ENCODE measurements at places on chromosomes 1 and 21.

DNA sequence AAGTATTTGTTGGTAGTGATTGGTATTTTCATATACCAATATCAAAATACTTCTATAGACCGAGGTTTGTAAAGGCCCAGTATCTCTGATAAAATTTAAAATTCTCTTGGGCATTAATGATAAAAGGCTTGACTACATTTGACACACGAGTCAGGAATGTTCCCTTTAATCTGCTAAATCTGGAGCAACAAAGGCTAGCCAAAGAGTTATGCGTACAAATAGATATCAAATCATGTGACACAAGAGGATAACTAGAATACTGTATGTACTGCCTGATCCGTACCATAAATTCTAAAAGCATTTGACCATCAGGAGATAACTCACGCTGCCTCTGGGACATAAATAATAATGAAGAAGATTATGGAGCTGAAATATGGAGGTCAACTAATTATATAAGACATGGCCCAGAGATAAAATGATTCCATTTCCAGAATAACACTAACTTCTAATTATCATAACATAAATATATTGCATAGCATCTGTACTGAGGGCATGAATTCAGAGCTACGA, 64.2 kb upstream of the SH3GLB1 start:
- no peak for DNase-seq

GRCh38 chr1:112251766-112252506, 144.1 kb upstream of the CTTNBP2NL start:
- no peak for DNase-seq

DNA sequence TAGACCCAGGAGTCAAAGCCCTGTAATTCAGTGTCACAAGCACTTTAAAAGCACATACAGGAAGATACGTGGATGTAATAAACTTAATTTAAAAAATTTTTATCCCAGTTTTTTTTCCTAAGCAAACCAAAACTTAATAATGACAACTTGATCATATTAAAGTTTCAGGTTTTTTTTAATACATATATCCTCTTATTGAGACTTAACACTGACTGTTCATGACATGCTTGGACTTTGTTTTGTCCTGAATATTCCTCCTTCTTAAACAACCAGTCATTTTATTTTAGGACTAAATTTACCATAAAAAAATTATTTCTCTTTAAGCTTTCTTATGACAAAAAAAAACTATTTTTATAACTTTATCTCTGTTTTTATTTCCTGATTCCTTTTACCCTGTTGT, 64.1 kb downstream of the WDR4 start:
- DNase-seq, result no peak

DNA sequence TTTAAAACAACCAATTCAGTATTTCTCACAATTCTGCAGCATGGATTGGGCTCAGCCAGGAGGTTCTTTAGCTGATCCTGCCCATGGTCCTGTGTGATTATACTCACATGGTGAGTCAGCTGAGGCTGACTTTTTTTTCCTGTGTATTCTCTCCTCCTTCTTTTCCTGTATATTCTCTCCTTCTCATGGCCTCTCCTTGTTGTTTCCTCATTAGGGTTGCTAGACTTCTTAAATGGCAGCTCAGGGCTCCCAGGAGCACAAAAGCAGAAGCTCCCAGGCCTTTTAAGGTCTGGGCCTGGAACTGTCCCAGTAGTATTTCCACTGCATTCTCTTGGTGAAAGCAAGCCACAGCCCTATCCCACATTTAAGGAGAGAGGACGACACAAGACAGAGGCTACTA, 26.8 kb downstream of the VANGL1 start:
- no peak for DNase-seq

GRCh38 chr21:43933199-43933598, 68.2 kb downstream of the AGPAT3 start:
- DNase-seq, result no peak

GRCh38 chr1:16957731-16958130, 22.7 kb downstream of the MFAP2 start:
- no peak for DNase-seq

- DNase-seq, result no peak
Observed at GRCh38 chr1:1185101-1185765, 11.6 kb downstream of the TTLL10 start.

- no peak for DNase-seq
Observed at GRCh38 chr1:66506991-66507390, 27.0 kb upstream of the SGIP1 start.

GRCh38 chr1:227445092-227445674, 118.2 kb upstream of the ZNF678 start:
- no peak for DNase-seq

- no peak for DNase-seq
Observed at GRCh38 chr1:119898530-119898929, 2.2 kb upstream of the ADAM30 start.

- DNase-seq, result no peak
Observed at GRCh38 chr1:29556657-29557056, 320.3 kb downstream of the PTPRU start.

GRCh38 chr1:182634306-182635072, 30.3 kb upstream of the RGS16 start:
- no peak for DNase-seq

DNA sequence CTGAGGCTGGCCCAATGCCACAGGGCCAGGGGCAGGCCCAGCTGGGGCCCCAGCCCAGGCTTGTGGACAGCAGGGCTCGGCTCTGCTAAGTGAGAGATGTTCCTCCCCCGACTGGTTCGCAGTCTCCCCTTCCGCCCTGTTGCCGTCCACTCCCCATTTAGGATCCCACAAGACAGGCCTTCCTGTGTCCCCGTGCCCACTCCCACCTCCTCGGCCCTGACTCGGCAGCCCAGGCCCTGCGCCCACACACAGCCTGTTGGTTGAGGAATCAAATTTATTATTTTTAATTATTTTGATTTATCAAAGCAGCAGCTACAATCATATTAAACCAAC, 78.4 kb downstream of the CASZ1 start:
- no peak for DNase-seq

DNA sequence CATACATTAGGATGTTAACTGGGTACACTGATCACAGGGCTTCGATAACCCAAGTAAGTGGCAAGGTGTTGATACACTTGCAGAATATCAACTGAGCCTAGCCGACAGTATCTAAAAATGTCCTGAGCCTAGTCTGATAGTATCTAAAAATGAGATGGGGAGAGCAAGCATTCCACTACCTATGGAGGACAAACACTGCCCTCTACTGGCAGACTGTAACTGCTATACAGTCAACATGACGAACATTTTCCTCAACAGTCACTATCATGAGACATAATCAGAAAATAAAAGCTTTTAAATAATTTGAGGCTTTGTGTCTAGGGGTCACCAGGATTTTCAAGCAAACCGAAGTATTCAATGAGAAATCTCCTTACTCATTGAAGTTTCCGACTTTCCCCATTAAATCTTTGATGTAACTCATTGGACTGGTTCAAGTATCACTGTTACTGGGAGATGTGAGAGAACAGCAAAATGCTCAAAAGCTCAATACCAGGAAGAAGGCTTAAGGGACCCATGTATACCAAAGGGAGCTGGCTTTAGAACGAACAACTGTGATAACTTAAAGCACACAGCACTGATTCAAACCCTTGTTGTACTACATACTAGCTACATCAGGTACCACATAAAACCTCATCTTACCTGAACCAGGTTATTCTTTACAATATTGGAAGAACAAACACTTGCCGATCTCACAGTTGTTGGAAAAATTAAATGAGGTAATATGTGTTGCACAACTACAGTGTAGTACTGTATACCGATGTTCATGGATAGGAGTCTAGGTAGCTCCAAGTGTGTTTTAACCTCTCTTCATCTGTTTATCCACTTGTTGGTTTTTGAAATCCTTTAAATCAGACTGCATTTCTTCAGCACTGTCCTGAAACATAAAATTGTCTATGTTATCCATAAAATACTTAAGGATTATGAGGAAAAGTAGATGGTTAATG, 31.1 kb upstream of the SLC45A3 start:
- DNase-seq, result peak; percentile 72

- no peak for DNase-seq
Observed at GRCh38 chr1:196302981-196303380, 305.3 kb downstream of the KCNT2 start.

- DNase-seq, result peak; percentile 60
Observed at GRCh38 chr1:101288491-101288944, 51.7 kb downstream of the S1PR1 start.

DNA sequence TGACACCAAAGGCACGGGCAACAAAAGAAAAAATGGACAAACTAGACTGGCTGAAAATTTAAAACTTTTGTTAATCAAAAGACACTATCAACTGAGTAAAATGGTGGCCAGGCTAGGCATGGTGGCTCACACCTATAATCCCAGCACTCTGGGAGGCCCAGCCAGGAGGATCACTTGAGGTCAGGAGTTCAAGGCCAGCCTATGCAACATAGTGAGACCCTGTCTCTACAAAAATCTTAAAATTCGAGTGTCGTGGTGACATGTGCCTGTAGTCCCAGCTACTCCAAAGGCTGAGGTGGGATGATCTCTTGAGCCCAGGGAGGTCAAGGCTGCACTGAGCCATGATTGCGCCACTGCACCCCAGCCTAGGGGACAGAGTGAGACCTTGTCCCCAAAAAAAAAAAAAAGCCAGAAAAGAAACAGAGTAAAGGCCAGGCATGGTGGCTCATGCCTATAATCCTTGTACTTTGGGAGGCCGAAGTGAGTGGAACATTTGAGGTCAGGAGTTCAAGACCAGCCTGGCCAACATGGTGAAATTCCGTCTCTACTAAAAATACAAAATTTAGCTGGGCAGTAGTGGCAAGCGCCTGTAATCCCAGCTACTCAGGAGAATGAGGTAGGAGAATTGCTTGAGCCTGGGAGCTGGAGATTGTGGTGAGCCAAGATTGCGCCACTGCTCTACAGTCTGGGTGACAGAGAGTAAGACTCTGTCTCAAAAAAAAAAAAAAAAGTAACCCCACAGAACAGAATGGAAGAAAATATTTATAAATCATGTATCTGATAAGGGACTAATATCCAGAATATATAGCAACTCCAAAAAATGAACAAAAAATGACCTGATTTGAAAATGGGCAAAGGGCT, 8.0 kb downstream of the TUT4 start:
- DNase-seq, result no peak

- no peak for DNase-seq
Observed at GRCh38 chr1:36023098-36023769, 60.7 kb upstream of the TEKT2 start.

- no peak for DNase-seq
Observed at GRCh38 chr1:1196431-1197187, 9.8 kb downstream of the TNFRSF18 start.

GRCh38 chr21:37915497-37915911, 753 bp downstream of the KCNJ6 start:
- DNase-seq, result no peak

DNA sequence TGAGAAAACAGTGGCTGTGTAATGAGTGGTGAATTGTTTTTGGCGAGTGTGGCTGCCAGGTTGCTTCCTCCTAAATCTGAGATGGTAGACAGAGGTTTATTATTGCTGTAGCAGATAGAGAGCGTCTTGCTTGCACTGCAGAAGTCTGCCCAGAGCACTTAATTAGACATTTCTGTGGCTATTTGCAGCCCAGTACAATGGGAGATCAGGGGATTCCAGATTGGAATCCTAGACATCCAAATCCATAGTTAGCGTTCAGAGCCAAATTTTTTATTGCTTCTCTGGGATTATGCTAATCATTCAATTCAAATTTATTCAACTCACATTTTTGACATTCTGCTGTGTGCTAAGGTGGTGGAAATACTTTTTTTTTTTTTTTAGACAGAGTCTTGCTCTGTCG, 30.0 kb downstream of the KIF26B start:
- no peak for DNase-seq

GRCh38 chr1:38064197-38064903, 17.8 kb upstream of the POU3F1 start:
- DNase-seq, result no peak
